Stimulated activated CD8-positive, alpha-beta memory T cell treated with anti-CD3 and anti-CD28 coated beads, Interleukin-2, amount 100 ng/mL, for 1 hour (primary cell): ENCODE measurements at places on chromosomes 7 and 10.

- DNase-seq = no peak
Observed at GRCh38 chr10:77400033-77400432, 237.6 kb downstream of the KCNMA1 start.

DNA sequence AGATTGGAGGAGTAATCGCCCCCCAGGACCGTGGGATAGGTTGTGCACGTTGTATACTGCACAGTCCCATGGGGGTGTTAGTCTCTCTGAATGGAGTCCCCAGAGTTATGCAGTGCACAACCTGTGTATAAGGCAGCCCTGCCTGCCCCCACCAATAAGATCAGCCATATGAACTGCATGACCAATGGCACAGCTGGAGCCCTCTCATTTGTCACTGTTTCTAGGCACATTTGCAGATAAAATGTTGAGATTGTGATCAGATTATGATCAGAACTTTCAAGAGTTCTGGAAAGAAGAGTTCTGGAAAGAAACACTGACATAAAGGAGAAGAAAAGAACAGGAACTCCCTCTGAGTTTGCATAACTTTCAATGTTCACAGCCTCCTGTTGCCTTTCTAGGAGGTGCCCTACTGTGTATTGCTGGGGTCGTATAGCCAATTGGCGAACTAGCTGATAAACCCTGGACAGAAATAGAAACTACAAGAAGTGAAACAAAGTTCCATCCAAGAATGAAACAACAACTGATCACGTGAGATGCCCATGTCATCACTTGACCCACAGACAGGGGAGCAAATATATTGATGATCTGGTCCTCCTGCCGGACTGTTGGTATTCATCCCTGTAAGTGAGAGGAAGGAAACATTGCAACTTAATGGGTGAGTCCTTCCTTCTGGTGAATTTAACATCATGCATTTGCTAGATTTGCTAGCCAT lies 49.6 kb upstream of the TOMM7 start:
- no peak for DNase-seq

DNA sequence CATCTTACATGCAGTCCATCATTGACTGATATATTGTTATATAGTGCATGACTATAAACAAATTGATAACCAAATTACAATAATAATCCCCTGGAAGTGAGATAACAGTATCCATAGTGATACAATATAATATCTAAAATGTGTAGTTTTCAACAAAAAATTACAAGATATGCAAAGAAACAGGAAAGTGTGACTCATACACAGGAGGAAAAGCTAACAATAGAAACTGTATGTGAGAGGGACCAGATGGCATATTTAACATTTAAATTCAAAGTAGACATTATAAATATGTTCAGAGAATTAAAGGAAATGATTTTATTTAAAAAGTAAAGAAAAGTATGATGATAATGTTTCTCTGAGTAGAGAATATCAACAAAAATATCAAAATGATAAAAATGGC lies 8.0 kb downstream of the OR9A2 start:
- no peak for DNase-seq

DNA sequence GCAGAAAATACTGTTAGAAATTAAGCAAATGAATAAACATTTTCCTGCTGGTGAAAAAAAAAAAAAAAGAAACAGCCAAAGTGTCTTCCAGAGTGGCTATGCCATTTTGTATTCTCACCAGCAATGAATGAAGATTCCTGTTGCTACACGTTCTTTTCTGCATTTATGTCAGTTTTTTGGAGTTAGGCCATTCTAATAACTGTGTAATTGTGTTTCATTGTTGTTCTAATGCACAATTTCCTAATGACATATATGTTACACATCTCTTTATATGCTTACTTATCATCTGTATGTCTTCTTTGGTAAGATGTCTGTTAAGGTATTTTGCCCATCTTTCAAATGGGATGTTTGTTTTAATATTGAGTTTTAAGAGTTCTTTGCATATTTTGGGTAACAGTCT lies 213.7 kb downstream of the ITGB1 start:
- no peak for DNase-seq

DNA sequence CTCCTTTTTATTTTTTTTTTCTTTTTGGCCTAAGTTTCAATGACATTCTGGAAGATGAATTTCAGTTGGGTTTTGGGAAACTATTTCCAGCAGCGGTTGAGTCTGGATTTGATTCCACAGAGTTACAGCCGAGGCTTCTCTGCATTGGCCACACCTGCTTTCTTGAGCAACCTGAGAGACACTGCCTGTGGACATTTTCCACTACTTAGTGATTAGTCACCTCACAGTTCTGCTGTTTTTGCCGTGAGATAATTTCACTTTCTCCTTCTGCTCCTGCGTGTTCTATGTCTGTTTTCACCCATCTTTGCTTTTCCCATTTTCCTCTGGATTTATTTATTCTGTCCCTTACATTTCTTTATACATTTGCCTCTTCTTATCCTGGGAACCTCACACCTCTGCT lies 243.0 kb downstream of the BICC1 start:
- DNase-seq = no peak

DNA sequence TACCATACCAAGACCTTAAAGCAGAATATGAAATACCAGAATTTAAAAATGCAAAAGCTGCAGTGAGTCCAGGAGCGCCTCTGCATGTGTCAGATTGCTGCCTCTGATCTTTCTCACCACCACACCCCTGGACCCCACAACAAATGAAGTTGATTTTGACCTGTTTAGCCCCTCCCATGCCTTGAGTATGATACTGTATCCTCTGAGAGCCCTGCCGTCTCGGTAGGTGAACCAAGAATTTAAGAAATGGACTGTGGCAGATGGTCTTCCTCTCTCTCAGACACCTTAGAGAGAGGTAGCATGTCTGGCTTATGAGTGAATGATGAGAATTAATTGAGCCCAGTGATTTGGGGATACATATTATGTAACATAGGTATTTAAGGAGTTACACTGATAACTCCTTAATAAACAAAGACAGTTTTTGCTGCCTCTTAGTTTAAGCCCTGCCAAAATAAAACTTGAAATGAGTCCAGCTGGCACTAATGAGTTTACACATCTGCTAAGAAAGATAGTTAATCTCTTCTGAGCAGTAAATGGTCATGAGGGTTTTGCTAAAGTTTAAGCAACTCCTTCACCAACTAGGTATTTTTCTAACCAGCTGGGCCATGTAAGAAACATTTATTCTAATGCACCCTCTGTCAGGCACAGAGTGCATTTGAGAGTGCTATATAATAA lies 4.5 kb upstream of the TFPI2 start:
- DNase-seq = no peak
